ENCODE measurements at places on chromosomes 11 and 22.

- DNase-seq, result no peak
Observed at GRCh38 chr22:47564651-47565434, 802.4 kb downstream of the TBC1D22A start.

GRCh38 chr22:48152164-48152775 lies 1389.8 kb downstream of the TBC1D22A start:
- no peak for DNase-seq

DNA sequence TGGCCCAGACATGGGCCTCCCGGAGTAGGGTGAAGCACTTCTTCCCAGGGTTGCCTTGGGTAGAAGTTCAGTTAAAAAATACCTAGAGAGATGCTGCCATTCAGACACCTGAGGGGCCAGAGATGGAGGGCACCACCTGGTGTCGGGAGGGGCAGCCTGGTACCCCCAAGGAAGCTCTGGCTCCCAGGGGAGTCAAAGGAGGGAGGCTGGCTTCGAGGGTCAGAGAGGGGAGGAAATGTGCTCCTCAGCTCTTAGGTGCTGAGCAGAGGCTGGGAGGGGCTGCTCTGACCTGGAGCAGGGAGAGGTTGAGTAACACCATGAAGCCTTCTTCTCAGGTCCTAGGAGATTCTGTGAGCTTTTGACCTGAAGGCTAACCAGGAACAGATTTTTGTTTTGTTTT lies 1.1 kb downstream of the USP35 start:
- no peak for DNase-seq

DNA sequence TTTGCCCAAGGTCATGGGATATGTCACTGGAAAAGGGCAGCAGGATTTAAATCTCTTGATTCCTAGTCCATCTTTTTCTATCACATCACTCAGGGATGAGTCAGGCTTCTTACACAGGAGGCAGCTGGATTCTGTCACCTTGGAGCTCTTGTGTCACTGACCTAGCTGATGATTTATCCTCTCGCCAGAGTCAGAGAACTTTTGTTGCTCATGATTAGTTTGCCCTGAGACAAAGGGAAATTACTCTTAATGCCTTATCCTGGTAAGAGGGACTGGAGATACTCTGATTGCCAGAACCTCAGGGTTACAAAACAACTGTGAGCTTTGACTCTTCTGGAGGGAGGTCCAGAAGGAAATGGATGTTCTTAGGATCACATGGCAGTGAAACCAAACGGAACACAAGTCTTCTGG lies 10.1 kb downstream of the COA4 start:
- DNase-seq, result no peak

- DNase-seq, result peak; percentile 10
Observed at GRCh38 chr11:73040046-73040445, 102.1 kb downstream of the FCHSD2 start.

DNA sequence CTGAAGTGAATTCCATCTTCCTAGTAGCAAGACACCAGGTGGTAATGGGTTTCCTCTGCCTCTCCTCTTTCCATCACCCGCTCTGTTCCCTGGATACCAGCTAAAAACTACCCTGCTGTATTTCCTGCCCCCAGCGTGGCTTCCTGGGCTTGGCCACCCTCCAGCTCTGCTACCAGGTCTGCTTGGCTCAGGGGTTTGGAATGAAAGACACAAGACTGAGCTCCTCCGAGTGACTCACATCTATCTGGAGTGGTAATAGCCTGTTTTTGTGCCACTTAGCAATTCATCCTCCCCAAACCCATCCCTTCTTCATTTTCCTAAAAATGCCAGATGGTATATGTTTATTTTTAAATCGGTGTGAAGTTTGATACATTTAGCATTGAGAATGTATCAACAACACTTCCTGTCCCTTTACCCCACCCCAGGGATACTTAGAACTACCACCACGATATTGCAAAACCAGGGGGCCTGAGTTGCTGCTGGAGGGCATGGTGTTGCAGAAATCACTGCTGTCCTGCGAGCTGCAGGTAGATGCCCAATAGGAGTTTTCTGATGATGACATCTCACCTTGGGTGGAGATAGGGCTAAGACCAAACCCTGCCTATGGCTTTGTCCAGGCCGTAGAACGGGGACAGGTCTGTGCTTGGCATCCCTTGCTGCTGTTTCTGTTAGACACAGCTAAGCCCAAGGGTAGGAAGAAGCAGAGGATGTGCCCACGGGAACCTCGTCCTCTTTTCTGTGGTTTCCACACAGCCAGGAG lies 7.5 kb upstream of the MICAL3 start:
- DNase-seq, result peak; percentile 57

DNA sequence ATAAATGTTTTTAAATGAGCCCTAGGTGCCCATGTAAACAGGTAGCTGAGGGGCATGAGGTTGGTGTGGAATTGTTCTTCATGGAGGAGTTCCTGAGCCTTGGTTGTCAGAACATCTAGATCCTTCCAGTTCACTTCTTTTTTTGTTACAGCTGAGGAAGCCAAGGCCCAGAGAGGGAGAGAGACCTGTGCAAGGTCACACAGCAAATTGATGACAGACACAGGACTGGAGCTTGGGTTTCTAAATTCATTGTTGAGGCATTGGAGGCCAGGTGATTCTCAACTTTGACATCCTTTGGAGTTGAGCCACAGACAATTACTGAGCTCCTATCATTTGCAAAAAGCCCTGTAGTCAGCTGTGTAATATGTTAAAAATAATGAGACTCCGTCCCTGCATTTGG lies 73.1 kb upstream of the CRYBB3 start:
- DNase-seq, result no peak

- no peak for DNase-seq
Observed at GRCh38 chr11:122267602-122268001, 151.6 kb upstream of the BLID start.

DNA sequence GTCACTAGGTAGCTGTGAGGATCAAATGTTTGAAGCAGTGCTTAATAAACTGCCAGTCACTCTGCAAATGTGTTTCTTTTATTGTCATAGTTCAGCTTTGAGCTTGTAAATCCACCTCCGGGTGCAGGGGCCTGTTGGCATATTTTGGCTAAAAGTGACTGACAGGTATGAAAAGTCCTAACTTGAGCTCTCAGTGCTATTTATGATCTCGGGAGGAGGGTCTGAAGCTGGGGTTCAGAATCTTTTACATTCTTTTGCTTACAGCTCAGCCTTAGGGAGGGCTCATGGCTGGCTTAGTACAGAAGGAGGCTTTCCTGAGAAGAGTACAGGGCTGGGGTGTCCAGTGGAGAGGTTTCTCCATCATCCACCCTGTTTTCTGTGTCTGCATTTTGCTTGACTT lies 1.5 kb downstream of the ASPHD2 start:
- no peak for DNase-seq

- no peak for DNase-seq
Observed at GRCh38 chr22:35648066-35649025, at the start of gene APOL6. Gene APOL6, plus strand, starts transcription at chr22:35648446. Its CDS starts 7,980 bp downstream, at chr22:35656426.

- DNase-seq, result no peak
Observed at GRCh38 chr22:32528316-32528715, 53.7 kb downstream of the FBXO7 start.

DNA sequence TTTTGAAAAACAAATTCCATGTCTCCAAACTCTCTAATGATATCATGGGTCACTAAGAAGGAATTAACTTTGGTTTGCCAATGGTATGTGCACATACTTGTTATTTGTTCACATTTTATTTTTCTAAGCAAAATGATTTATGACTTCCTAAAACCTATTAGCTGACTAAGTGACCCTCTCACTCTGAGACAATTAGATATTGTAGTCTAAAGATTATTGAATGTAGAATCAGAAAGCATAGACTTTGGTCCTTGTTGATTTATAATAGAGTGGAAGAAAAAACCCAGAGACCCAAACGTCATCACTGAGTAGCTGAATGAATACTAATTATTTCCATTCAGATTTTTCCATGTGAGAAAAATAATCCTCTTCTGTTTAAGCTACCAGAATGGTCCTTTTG lies 243.5 kb upstream of the ANO3 start:
- DNase-seq, result no peak

DNA sequence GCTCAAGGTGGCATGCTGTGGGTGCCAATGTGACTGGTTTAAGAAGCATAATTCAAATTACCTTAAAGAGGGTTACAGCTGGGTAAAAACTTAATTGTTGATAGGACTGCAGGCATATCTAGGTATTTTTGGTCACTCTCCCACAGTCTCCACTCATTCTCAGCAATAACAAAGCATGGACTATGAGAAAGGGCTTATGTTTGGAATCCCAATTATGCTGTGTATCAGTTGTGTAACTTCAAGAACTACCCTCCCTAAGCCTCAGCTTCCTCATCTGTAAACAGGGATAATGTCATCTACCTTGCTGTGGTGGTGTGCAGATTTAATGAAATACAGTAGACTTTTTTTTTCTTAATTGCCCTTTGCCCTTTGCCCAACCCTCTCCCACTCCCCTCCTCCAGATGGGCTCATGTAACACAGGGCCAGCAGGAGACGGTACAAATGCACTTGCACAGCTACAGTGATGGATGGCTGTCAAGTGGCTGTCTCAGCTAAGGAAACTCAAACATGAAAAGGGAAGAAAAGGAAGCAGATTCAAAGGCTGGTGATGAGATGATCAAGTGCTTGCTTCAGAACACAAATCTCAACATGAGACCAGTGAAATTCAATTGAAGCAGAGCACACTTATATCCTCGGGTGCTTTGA lies 37.6 kb downstream of the MAP6 start:
- DNase-seq, result no peak

GRCh38 chr11:3153291-3153861 lies 11.7 kb downstream of the OSBPL5 start:
- no peak for DNase-seq

DNA sequence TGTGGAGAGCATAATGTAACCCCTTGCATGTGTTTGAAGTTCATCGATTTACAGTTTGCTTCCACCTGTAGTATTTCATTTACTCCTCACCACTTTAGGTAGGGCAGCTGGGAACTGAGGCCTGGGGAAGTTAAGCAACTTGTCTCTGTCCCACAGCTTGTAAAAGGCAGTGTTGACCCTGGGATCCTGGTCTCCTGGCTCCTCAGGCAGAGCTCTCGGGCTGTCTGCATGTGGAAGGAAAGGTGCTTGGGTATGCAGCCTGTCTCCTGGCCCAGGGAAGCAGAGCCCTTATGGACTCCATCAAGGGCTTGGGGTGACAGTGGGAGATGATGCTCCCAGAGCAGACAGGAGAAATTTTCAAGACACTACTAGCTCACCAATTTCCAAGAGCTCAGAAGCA lies 49.9 kb downstream of the TRIM29 start:
- no peak for DNase-seq

DNA sequence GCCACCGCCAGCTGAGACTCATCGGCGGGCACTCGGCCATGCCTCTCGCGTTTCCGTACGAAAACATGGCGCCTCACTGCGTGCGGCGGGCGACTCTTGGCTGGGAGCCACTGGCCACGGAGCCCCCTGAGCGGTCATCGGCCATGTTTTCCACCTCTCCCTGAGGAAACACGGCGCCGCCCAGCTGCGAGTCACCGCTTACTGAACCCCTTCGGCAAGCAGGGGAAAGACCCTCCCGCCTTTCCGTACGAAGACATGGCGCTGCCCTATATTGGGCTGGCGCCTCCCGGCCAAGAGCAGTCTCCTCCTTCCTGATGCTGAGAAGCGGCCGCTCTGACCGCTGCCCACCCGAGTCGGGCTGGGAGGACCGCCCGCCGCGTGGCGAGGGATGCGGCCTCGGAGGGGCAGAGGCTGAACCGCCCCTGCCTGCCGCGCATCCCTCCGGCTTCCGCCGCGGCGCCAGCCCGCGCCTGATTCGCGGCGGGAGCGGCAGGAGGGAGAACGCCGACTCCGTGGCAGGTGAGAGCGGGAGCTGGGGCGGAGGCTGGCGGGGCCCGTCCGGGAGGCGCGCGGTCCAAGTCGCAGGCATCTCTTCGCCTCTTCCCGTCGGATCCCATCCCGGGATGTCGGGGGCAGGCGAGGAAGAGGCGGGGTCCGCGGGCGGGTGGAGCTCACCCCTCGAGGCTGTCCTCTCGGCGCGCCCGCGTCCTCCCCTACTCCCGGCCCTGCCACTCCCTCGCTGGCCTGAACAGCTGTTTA lies at the start of gene TCP11L1:
TSS of gene TCP11L1 (plus strand) at position 299 of the 759 bp plus-strand sequence. CDS start 4,202 bp downstream, outside the sequence.
- DNase-seq, result peak; percentile 90

DNA sequence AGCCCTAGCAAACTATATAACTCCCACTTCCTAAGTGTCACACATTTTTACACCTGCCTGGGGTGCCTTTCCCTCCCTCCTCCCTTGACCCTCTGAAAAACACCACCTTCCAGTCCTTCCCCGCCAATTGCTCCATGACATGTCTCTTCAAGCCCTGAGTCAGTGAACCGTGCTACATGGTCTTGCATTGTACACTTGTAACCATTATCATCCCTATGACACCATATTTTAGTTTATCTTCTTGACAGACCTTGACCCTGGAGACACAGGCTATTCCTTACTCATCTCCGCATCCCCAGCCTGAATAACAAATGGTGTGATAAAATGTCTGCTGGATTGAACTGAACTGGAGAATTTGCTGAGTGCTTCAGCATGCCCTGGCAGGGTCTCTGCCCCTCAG lies 36.9 kb downstream of the TNKS1BP1 start:
- DNase-seq, result no peak

- DNase-seq, result no peak
Observed at GRCh38 chr22:44042249-44043218, 18.4 kb downstream of the PARVB start.

DNA sequence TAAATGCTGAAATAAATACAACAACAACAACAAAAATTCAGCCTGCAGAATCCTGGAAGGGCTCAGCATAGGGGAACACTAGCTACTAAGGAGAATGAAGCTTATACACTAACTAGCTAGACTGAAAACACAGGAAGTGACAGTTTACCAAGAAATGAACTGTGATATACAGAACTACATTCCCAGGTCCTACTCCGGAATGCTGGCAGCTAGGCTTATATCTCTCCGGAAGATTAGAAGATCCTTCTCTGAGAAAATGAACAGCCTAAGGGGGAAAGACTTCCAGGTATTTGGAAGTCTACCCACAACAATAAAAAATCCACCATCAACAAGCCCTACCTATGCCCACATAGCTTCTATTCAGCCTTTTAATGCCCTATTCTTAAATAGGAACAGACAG lies 31.0 kb downstream of the CCDC34 start:
- DNase-seq, result no peak

GRCh38 chr22:29233277-29233877 lies 27.7 kb downstream of the EMID1 start:
- DNase-seq, result no peak

GRCh38 chr11:22193348-22194051 lies 615 bp downstream of the ANO5 start:
- peak; percentile 43 for DNase-seq

- DNase-seq, result no peak
Observed at GRCh38 chr11:116598036-116598435, 174.8 kb downstream of the BUD13 start.

DNA sequence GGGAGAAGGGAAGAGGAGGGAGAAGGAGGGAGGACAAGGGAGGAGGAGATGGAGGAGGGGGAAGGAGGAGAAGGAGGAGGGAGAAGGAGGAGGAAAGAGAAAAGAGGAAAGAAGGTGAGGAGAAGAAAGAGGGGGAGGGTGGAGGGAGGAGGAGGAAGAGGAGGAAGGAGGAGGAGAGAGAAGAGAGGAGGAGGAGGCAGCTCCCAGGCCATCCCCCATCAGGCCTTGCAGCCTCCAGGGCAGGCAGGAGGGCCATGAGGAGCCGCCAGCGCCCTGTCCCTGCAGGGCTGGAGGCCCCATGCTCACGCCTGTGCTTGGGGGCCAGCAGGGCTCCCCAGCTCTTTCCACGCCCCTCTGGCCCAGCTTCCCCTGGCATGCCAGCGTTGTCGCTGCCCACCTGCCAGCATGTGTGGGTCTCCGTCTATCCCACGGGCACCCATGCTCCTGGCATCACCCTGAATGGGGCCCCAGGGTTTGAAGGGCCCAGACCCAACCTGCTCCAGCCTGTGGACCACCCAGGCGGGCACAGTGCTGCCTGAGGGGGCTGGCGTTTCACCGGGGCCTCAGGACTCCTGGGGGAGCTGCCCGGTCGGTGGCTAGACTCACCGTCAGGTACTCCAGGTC lies 5.2 kb downstream of the TSPAN32 start:
- no peak for DNase-seq
